ENCODE measurements at places on chromosomes 2 and 18. TPM values are rescaled to one million over a fixed set of nuclear protein-coding genes. Genes with fewer than 3 reads are reported as not detected.

- DNase-seq, result peak; percentile 80
- H3K27me3 ChIP-seq, result peaks cover 43% of the 10 kb centered on the region
- no peaks in the 10 kb centered on the region for H3K36me3 ChIP-seq
- H3K4me1 ChIP-seq, result no peaks in the 10 kb centered on the region
- peak overlapping the region; percentile 43 for H3K4me3 ChIP-seq
Observed at GRCh38 chr2:60581433-60582282, 28.2 kb upstream of the BCL11A start.

- peak overlapping the region; percentile 43 for H3K27ac ChIP-seq
- H3K27me3 ChIP-seq, result peaks cover 83% of the 10 kb centered on the region
- peaks cover 66% of the 10 kb centered on the region for H3K4me1 ChIP-seq
- peak overlapping the region; percentile 88 for H3K4me3 ChIP-seq
Observed at GRCh38 chr2:63049211-63049969, 1.2 kb upstream of the OTX1 start.

GRCh38 chr2:162257425-162257824 lies 14.2 kb upstream of the FAP start:
- H3K27ac ChIP-seq, result no peak overlapping the region
- peaks cover 11% of the 10 kb centered on the region for H3K4me1 ChIP-seq
- H3K27me3 ChIP-seq, result no peaks in the 10 kb centered on the region
- DNase-seq, result no peak
- no peak overlapping the region for H3K4me3 ChIP-seq
- H3K36me3 ChIP-seq, result no peaks in the 10 kb centered on the region

DNA sequence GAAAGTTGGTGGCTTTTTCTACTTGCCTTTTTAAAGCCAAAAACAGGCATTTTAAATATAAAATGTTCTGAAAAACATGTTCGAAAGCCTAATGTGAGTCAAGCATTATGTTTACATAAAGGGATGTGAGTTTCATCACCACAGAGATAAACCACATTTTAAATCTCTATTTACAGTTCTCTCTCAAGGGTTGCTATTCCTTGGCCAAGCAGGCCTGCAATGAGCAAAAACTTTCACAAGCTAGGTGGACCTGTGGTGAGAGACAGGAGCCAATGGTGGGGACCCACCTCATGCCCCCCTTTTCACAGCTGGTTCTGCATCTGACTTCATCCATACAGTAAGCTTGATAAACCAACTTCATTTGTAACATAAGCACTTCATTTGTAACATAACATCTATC lies 65.1 kb downstream of the CUL3 start:
- peaks cover 5% of the 10 kb centered on the region for H3K36me3 ChIP-seq
- peak overlapping the region; percentile 66 for H3K27ac ChIP-seq
- H3K4me3 ChIP-seq, result peak overlapping the region; percentile 23
- no peaks in the 10 kb centered on the region for H3K27me3 ChIP-seq
- DNase-seq, result peak; percentile 60
- H3K4me1 ChIP-seq, result peaks cover 67% of the 10 kb centered on the region

GRCh38 chr2:84121-84520 lies 37.8 kb upstream of the FAM110C start:
- no peaks in the 10 kb centered on the region for H3K4me1 ChIP-seq
- H3K27me3 ChIP-seq, result peaks cover 30% of the 10 kb centered on the region
- H3K36me3 ChIP-seq, result no peaks in the 10 kb centered on the region
- no peak overlapping the region for H3K27ac ChIP-seq

DNA sequence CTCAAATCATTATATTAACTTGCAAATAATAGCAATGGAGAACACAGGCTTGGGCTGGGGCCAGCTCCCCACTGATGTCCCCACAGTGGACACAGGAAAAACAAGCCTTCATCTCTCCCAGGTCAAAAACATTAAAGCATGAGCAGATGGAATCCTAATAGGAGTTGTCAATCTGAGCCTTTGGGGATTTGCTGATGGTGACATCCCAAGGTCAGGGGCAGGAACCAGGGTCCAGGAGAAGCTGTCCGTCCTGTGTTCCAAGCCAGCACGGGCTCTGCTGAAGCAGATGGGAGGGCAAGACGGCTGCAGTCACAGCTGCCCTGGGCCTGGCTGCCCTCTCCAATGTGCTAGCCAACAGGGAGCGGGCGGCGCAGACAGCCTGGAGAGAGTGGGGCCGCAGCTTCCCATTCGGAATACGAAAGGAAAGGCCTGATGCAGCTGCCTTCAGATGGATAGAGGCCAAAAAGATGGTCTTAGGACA lies 135.5 kb downstream of the NDUFA10 start:
- no peak overlapping the region for H3K4me3 ChIP-seq
- H3K27me3 ChIP-seq, result peaks cover 11% of the 10 kb centered on the region
- no peaks in the 10 kb centered on the region for H3K4me1 ChIP-seq
- no peak for DNase-seq

Gene RFTN2
- total RNA-seq, result not detected

Gene MATN3
- not detected for total RNA-seq

Gene MEIS1
- not detected for total RNA-seq

Gene CREG2
- not detected for total RNA-seq

Gene CLEC4F
- total RNA-seq, result not detected
